Ovary (tissue), 10 donors: ENCODE measurements at places on chromosomes 1 and 21. TPM values are rescaled to one million over a fixed set of nuclear protein-coding genes. Genes with fewer than 3 reads are reported as not detected.

- no peak for DNase-seq
Measured at GRCh38 chr1:96580920-96581319, 140.7 kb upstream of the PTBP2 start.

DNA sequence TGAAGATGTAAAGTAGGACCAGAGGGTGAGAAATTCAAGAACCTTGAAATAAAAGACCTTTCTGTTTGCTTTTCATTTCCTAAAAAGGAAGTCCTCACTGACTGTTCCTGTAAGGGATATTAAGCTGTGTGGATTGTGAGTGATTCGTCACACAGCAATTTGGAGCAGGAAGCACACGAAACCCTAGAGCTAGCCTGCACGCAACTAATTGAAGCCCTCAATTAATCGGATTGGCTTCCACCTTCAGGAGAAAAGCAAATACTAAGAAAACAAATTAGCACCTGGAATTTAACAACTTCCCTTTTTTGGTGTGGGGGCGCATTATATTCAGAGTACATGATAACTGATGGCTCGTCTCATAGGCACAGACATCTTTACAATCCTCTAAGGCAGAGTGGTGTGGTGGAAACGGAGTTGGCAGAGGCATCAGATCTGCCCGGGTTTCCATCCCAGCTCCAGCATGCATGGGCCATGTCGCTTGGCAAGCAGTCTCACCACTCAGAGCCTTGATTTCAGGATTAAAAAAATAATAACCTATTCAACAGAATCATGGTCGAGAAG lies 95.2 kb downstream of the KCNJ15 start:
- DNase-seq: no peak

DNA sequence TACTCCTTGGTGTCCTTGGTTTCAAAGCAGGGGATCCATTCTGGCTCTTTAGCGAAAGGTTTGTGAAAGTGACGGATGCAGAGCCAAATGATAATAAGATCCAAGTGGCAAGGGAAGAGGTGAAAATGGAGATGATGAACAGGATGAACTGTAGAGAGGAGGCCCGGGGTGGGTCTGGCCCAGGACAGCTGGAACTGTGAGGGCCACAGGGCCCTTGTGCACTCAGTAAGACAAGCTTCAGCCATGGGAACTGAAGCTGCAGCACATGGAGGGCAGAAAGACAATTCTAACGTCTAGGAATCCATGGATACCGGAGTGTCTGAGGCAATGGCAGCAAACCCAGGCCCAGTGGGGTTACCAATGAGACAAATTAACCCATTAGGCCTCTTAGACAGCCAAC lies 4.8 kb downstream of the KCNA2 start:
- DNase-seq: no peak

DNA sequence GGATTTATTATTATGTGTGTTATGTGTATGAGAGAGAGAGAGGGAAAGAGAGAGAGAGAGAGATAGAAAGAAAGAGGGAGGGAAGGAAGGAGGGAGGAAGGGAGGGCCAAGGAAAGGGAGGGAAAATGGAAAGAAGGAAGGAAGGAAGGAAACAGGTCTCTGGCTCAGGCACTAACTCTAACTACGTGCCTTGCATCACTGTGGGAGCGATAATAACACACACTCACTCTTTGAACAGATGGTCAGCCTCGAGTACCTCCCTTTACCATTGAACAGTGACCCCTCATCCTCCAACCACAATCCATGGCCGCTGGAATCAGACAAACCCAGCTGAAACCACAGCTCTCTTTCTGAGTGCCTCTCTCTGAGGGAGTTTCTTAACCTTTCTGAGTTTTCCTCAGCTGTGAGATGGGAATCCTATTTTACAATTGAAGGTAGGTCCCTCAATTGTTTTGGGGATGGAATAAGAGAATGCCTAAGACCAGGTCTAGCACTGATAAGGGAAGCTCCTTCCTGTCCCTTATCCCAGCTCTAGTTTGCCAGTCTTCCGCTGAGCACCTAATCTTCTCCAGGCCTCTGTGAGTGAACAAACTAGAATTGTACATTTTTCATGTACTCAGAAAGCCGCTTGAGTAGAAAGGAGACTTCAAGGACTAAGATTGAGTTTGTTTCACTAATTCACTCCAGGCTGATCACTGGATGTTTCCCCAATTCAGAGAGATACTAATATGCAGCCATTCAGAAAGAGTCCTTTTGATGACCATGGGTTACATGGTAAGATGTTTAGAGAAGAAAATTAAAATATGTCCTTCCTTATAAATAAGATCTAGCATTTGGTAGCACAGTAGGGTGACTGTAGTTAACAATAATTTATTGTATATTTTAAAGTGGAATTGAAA lies 62.8 kb downstream of the IRF2BP2 start:
- peak; percentile 12 for DNase-seq

GRCh38 chr1:4668743-4669700 lies 14.6 kb downstream of the AJAP1 start:
- no peak for DNase-seq

DNA sequence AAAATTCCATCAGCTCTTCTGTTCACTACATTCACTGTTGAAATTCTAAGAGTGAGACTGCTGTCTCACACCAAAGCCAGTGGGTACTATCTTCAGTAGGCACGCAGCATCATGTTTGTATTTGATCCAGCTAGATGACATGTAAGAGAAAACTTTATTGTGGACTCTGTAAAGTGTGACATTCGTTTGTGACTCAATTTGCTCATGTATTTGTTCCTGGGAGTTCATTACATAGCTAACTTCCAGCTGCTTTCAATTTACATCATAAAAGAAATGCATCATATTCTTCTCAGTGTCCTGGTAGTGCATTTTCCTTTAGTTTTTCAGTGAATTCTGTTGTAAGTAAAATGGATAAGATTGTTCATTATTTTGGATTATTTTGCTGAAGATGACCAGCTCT lies 31.4 kb downstream of the CTH start:
- no peak for DNase-seq

- peak; percentile 60 for DNase-seq
Measured at GRCh38 chr1:9494936-9495758, 44.1 kb upstream of the SLC25A33 start.

DNA sequence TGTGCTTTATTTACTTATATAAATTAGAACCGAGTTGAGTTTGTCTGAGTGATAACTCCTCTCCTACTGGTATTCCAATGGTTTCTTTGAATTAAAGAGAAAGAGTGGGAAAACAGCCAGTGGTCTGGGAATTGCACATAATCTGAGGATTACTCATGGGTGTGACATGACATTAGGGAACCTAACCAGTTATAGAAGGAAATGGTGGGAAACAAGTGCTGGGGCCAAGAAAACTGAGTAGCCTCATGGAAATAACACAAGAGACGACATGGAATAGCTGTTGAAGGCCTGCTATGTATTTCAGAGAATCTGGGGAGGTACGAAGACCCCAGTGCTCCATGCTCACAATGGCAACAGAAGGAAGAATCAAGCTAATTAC lies 41.8 kb upstream of the LRRC52 start:
- DNase-seq: no peak

GRCh38 chr1:89547563-89548116 lies 23.0 kb downstream of the LRRC8B start:
- DNase-seq: no peak

DNA sequence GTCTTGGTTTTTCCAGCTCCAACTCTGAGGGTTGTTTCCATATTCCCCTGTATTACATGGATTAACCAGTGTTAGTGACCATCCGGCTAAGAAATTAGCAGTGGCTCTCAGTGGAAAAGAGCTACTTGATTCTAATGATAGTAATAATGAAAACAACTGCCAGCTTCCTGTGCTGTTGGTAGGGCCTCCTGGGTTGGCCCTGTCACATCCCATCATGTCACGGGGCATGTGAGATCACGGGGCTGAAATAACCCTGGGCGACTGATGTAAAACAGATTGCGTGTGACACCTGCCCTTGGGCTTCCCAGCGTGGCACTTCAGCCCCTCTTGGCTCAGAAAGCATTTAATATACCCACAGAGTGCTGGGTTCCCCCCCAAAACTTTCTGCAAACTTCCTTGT lies 149.0 kb downstream of the ROR1 start:
- no peak for DNase-seq

DNA sequence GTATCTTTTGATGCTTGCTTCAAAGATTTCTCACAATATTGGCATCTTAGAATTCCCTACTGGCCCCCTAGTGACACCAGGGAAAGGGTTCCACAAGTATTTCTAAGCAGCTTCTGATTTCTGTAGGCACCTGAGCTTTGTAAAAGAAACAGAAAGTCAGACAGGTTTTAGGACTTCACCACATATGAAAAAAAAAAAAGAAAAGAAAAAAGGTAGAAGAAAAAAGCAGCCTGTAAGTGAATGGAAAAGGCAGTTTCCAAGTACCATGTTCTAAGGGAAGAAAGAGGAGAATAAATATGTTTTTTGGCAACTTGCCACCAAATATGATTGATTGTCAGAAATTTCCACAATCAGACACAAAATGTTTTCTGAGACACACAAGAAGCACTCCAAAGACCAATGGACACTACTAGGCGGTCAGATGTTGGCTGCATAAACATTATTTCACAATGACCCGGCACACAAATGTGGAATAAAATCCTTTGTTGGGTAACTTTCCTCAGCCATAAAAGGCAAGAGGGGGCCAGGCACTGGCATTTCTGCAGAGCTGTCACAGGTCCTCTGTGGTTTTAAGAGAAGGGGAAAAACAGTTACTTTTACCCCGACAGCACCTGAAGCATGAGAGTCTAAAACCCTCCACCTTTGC lies 12.7 kb upstream of the CPLANE2 start:
- peak; percentile 83 for DNase-seq

GRCh38 chr1:186404454-186405051 lies 28.9 kb downstream of the ODR4 start:
- DNase-seq: no peak

DNA sequence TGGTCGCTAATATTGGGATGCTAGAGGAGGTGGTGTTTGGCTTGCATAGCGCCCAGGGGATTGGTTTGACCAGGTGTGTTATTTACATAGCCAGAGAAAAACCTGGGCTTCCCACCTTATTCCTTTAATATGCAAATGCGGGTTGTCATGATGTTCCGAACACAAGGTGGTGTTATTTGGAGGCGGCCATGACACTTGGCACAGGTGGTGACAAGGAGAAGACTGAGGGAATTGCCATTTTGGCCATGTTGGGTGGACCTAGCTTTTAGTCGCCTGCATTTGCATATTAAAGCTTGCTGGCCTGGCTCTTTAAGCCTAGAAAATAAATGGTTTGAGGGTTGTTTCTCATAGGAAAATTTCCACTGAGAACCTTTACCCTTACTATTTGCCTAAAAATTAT lies 490.5 kb downstream of the SIPA1L2 start:
- DNase-seq: no peak

DNA sequence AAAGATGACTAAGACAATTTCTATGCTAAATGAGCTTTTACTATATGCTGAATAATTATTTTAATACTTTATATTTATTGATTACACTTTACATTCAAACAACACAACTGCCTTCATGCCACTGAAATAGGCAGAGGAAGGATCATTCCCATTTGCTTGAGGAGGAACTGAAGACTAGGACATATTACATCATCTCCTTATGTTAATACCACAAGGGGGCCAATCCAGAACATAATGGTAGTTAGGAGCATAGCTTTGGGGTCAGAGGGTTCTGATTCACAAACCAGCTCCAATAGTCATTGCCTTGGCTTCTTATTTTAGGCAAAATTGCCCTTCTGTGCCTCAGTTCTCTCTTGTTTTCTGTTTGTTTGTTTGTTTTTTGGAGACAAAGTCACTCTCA lies 306.5 kb downstream of the KCNH1 start:
- DNase-seq: no peak

DNA sequence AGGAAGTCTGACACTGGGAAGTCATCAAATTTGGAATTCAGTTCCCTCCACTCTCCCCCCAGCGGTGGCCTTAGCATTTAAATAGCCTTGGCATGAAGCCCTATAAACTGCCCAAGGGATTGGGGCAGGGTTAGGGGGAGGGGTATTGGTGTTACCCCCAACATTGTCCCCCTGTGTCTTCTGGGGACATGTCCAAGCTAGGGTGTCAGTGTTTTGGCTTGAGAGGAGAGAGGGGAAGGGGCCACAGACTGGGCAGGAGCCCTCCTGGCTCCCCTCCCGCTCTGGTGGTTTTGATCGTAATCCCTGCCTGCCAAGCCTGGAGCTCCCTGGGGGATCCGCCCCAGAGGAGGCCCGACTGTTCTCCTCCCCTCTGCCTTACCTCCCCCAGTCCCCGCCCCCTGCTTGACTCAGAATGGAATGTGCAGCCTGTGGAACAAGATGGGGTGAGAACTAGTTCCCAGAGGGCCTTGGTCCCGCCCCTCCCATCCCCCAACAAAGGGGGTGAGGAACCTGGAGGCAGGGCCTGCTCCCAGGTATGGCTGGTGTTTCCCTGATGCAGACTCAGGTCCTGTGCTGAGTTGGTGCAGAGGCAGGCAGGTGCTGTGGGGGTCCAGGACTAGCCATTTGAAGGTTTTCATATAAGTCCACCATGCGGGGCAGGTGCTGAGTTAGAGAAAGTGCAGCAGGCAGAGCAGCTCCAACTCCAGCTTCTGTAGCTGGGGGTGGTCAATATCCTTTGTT lies 7.4 kb downstream of the SOX13 start:
- DNase-seq: peak; percentile 74

- no peak for DNase-seq
Measured at GRCh38 chr1:238954865-238955264, 431.5 kb upstream of the CHRM3 start.

DNA sequence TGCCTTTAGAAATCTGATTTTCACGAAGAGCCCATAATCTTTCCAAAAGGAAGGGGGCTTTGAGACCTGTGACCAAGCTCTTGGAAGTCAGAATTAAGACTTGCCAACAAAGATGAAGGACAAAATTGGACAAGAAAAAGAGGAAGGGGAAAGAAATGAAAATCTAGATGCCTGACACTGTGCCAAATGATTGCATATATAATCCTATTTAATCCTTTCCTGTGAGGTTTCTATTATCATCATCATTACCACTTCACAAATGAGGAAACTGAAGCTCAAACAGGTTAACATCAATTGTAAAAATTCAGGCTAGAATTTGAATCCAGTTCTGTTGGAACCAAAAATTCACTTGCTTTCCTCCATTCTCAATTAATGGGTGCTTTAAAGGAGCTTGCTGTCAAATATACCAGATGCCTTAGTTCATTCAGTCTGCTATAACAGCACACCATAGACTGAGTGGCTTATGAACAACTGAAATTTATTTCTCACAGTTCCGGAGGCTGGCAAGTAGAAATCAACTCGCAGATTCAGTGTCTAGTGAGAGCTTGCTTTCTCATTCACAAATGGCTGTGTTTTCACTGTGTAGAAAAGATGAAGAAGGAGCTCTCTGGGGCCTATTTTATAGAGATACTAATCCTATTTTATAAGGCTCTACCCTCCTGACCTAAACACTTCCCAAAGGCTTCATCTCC lies 197.5 kb upstream of the ST6GALNAC5 start:
- no peak for DNase-seq

Gene CD46
- 142 TPM for polyA plus RNA-seq

Gene PLPPR4
- 0.05 TPM for polyA plus RNA-seq

Gene AGMAT
- polyA plus RNA-seq: 0.08 TPM

Gene C1orf226
- 3.4 TPM for polyA plus RNA-seq

Gene POTED
- not detected for polyA plus RNA-seq

Gene LRRC71
- polyA plus RNA-seq: 0.07 TPM

Gene ASPM
- 0.75 TPM for polyA plus RNA-seq

Gene LCE1F
- polyA plus RNA-seq: not detected

Gene PDZK1
- 13.4 TPM for polyA plus RNA-seq

Gene CDC20
- 1.1 TPM for polyA plus RNA-seq
